NCI-H1694 (cell line): ENCODE measurements at places on chromosomes 5 and 9.
A peak's percentile ranks its signal among the peaks of the same experiment; 100 is the strongest.

DNA sequence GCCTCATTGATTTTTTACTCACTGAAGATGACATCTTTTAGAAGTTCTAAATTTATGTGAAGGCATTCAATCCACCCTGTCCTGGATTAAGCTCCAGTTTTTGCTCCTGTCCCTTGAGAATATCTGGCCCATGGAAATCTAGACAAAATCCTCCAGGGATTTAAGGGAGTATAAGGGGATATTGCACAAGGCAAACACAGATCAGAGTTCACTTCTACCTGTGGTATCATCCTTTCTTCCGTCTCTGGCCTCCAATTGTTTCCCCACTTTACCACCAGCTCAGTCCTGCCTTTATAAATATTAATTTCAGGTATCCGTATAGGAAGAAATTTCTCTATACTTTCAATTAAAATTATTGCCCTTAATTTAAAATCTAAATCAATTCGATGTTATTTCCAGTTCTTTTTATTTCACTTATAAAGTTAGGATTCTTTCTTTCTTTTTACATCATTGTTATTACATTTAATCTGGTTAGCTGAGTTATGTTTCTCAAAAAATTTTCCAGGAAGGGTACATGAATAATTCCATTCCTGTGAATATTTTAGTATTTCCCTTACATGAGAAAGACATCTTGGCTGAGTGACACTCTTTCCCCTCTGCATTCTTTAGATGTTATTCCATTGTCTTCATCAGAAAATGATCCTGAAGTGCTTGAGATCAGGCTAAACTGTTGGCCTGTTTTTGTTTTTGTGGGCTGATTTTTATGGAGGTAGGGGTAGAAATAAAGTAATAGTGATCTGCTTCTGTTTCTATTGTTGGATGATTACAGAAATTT is 194.3 kb upstream of the MAP3K1 start:
- DNase-seq, result no peak

DNA sequence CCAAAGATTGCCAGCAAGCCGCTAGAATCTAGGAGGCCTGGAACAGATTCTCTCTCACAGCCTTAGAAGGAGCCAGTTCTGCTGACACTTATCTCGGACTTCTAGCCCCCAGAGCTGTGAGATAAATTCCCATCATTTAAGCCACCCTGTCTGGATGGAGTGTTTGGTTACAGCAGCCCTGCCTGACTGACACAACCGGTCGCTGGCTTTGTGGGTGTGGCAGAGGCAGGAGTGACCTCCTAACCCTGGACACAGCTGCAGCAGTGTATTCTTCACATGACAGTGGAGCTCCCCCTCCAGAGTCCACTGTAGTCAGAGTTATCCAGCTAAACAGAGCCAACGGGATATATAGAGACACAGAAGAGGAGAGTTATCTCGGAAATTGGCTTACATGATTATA is 21.2 kb upstream of the IL17B start:
- DNase-seq, result no peak

DNA sequence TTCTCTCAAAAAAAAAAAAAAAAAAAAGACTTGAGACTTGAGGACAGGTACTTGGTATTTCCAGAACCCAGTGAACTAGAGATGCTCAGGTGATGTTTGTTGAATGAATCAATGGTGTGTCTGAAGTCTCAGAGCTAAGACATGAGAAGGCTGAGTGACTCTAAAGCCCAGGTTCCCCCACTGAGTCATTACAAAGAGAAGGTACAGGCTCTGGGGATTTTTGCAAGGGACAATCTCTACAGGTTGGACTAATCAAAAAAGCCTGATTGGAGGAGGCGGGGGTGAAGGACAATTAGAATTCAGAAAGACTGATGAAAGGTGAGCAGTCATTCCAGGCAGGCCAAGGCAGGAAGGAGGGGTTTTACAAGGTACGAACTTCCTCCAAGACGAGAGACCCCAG is 8.2 kb upstream of the FABP6 start:
- DNase-seq, result no peak

DNA sequence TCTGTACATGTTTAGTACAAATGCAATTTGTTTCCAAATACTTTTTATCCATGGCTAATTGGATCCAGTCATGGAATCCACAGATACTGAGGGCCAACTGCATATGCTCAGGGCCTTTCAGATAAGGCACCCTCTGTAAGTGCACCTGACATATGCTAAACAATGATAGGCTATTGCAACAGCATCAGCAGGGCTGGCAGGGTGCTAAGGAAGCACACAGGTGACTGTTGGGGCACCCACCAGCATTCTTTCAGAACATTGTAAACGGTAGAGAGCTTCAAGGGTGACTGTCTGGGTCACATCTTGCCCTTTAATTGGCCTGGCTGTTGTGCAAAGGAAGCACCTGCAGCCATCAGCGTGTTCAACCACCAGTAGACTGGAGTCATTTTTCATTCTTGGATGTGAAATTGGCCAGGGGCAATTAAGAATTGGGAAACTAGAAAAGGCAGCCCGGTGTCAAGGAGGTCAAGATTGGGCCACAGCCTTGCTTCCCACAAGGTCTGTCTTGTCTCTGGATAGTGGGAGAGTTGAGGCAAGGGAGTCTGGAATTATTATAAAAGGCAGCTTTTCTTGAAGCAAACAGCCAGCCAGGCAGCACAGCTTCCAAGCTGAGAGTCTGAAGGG is 129.3 kb upstream of the RAI14 start:
- no peak for DNase-seq

GRCh38 chr5:118553662-118554061 is 434.7 kb downstream of the DTWD2 start:
- no peak for DNase-seq

DNA sequence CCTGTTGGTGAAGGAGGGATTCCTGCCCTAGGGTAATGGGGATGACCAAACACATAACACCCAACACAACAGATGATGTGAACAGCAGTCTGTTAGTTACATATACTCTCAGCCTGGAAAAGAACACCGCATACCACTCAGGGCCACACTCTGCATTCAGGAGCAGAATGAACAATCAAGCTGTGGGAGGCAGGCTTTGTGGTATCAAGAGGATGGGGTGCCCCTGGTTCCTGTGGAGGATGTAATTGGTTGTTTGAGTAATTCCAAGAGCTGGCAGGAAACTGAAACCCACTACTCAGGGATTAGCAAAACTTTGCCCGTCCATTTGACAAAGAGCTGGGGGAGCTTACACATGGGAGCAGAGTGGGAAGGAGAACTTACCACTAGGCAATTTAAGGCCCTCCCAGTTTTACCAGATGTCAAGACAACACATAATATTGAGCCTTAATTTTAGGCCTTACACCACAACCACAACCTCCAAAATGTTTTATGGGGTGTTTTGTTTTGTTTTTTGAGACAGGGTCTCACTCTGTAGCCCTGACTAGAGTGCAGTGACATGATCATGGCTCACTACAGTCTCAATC is 15.6 kb upstream of the PRKAA1 start:
- no peak for DNase-seq

DNA sequence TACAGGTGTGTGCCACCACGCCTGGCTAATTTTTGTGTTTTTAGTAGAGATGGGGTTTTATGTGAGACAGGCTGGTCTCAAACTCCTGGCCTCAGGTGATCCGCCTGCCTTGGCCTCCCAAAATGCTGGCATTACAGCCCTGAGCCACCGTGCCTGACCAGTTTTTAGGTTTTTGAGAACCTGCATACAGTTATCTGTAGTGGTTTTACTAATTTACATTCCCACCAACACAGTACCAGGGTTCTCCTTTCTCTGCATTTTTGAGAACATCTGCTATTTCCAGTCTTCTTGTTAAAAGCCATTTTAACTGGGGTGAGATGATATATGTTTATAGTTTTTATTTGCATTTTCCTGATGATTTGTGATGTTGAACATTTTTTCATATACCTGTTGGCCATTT is 12.8 kb downstream of the DMXL1 start:
- DNase-seq, result no peak

GRCh38 chr9:82353631-82354278 is 365.2 kb downstream of the SPATA31D1 start:
- DNase-seq, result no peak

GRCh38 chr9:98807070-98807813 is at the start of gene GALNT12:
Gene GALNT12, plus strand, starts transcription at chr9:98807670. Its CDS starts 29 bp downstream, at chr9:98807699.
- no peak for DNase-seq

GRCh38 chr5:10660135-10660534 is 96.3 kb downstream of the ANKRD33B start:
- DNase-seq, result no peak

- DNase-seq, result no peak
Observed at GRCh38 chr5:139822553-139823425, 27.2 kb downstream of the PSD2 start.

GRCh38 chr9:133979921-133980863 is 11.9 kb downstream of the VAV2 start:
- DNase-seq, result peak; percentile 80

DNA sequence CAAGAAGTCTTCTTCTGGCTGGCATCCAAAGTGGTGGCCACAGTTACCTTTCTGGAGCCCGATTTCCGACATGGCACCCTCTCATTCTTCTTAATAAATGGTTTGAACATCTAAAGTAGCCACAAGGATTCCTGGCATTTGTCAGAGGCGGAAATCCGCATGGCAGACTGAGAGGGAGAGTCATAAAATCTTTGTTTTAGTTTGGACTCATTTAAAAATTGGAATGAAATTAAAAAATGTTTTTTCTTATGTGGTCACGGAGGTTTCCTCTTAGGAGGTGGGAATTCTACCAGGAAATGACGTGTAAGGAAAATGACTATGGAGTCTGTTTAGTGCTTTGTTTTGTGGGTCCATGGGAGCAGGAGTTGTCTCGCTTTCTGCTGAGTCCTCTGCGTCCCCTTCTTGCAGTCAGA is 133.0 kb upstream of the PTCH1 start:
- no peak for DNase-seq

DNA sequence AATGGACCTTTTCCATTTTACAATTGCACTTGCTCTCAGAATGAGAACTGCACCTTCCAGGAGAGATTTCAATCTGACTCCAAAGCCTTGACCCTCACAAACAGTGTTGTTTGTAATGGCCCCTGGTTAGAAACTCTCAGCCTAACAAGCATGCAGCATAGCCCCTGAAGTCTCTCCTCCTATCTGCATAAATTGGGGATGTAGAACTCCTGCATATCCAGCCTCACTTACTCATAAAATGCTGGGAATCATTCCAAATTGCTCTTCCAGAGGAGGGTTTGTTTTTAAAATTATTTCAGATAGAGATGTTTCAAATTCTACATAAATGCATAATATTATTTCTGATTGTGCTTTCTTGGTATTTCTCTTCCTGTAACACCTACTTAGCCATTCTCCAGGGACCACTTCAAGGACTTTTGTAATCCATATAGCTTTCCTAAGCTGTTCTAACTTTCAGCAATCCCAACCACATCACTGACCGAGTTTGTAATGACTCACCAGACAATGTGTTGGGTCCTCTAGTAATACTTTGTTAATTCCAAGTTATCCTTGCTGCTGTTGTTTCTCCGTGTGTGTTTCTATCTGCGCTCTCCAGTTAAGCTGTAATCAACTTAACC is 143.8 kb upstream of the CCDC152 start:
- DNase-seq, result no peak

DNA sequence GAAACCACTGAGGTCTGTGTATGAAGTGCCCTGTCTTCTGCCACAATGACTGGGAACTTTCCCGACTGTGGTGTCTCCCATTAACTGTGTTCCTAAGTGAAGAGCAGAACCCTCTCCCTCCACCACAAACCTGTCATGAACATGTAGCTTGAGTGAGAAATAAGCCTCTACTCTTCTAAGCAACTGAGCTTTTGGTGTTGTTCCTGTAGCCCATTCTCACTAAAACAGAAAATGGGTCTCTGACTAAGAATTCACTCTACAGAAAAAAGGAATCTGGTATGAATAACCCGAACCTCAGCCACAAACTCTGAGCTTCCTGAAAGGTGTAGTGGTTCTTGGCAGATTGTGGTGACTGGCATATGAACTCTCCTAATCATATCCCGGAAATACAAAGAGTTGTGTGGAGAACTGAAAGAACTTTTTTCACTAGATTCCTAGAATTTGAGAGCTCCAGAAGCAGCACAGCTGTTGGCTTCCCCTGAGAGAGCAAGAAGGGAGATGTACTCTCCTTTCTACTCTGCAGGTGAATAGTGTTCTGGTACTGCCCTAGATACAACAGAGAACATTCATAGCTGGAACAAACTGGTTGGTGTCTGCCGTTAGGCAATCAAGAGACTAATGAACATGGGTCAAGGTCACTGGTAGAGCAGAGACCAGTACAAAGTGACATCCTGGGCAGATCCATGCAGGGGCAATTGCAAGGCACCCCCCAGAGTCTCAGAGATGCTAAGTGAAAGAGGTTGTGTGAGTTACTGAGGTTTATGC is 283.8 kb downstream of the PDE4D start:
- DNase-seq, result no peak

GRCh38 chr9:137454145-137454596 is 5.0 kb downstream of the NSMF start:
- DNase-seq, result no peak

- DNase-seq, result peak; percentile 53
Observed at GRCh38 chr9:134306636-134307600, 19.3 kb upstream of the RXRA start.

GRCh38 chr9:101409079-101409477 is 10.4 kb downstream of the ZNF189 start:
- no peak for DNase-seq

DNA sequence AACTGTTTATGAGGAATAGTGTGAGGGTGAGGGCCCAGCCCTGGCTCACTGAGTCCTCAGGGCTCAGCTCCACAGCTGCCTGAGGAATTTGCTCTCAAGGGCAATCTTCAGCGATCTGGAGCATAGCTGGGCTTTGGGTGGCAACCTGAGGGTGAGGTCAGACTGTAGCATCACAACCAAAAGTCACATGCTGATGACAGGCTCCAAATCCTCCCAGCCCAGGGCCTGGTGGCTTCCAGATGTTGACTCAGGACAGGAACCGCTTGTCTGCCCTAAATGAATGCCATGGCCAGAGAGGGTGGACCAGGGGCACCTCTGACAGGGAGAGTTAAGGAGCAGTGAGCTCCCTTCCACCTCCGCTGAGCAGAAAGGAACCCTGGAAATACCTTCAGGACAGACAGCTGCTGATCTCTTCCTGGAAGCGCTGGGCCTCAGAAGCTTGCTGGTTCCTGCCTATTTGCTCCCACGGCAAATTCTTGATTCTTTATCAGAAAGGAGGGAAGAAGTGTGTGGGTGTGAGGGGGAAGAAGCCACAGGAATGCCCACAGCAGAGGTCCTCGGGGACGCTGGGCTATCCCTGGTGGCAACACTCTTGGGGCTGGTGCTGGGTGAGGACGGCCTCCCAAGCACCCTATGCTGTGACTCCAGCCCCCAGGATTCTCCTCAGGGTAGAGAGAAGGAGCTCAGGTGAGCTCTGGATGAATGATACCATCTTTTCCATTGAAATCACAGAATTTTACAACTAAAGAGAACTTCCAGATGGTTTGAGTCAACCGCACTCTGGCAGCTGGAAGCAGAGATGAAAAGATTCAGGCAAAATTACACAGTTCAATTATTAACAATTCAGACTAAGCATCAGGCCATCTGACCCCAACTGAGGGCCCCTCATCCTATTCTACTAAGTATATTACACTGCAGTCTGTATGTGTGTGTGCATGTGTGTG is 13.8 kb upstream of the CTSL start:
- no peak for DNase-seq

- no peak for DNase-seq
Observed at GRCh38 chr9:7739595-7739994, 60.0 kb downstream of the DMAC1 start.
